ENCODE measurements at places on chromosomes 16 and 17.
A peak's percentile ranks its signal among the peaks of the same experiment; 100 is the strongest.

GRCh38 chr17:83078378-83079351 is 744 bp upstream of the METRNL start:
- no peak for DNase-seq

- peak; percentile 8 for DNase-seq
Measured at GRCh38 chr16:86307514-86307903, 202.8 kb upstream of the FOXF1 start.

- DNase-seq: no peak
Measured at GRCh38 chr16:68951991-68952877, 108.9 kb downstream of the TANGO6 start.

- no peak for DNase-seq
Measured at GRCh38 chr16:84754956-84755672, 55.3 kb downstream of the USP10 start.

GRCh38 chr17:60473788-60474187 is 51.5 kb downstream of the CHCT1 start:
- no peak for DNase-seq

DNA sequence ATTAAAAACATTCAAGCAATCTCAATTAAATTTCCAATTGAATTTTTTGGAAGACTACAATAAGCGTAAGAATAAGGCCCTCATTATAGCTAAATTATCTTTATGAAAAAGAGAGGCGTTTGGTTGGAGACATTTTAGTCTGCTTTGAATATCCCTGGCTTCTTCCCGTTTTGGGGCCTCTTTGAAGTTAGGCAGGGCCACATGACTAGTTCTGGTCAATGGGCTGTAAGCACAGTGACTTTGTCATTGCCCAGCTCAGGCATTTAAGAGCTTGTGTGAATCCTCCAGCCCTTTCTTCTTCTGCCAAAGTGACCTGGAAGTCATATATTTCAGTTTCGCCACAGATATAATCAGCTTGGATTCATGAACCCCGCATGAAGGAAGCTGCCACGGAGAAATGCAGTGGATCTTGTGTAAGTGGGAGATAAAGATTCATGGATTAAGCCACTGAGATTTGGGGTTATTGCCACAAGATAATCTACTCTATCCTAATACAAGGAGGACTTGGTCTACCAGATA is 21.7 kb upstream of the UBTF start:
- peak; percentile 42 for DNase-seq

- DNase-seq: no peak
Measured at GRCh38 chr17:76783146-76783545, 45.2 kb downstream of the MFSD11 start.

- no peak for DNase-seq
Measured at GRCh38 chr16:57256601-57257395, 11.7 kb downstream of the ARL2BP start.

DNA sequence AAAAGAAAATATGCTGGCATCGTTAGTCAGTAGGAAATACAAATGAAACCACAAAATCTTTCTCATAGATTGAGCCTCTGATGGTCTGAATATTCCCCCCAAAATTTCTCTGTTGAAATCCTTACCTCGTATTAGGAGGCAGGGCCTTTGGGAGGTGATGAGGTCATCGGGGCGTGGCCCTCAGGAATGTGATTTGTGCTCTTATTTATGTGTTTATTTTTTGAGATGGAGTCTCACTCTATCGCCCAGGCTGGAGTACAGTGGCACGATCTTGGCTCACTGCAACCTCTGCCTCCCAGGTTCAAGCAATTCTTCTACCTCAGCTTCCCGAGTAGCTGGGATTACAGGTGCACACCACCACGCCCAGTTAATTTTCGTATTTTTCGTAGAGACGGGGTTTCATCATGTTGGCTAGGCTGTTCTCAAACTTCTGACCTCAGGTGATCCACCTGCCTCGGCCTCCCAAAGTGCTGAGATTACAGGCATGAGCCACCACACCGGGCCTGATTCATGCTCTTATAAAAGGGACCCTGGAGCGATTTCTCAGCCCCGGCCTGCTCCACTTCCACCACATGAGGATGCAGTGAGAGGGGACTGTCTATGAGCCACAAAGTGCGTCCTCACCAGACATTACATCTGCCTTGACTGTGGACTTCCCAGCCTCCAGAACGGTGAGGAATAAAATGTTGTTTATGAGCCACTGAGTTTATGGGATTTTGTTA is 53.1 kb downstream of the DNAH17 start:
- DNase-seq: peak; percentile 37

DNA sequence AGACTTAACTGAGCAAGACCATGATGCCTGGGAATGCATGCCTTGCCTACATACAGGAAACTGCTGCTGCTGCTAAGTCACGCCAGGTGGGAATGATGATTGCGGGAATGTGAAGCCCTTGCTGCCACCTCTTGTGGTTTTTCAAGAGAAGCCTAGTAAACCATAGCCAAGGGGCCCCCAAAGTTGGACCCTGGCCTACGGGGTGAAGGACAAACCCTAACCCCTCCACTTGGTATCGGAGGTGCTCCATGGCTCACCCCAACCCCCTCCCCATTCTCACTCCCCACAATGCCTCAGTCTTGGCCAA is 233.9 kb downstream of the ZNF423 start:
- DNase-seq: no peak

GRCh38 chr16:23229714-23230113 is 47.2 kb downstream of the SCNN1G start:
- no peak for DNase-seq

- no peak for DNase-seq
Measured at GRCh38 chr17:73101031-73101430, 8.5 kb upstream of the SLC39A11 start.

DNA sequence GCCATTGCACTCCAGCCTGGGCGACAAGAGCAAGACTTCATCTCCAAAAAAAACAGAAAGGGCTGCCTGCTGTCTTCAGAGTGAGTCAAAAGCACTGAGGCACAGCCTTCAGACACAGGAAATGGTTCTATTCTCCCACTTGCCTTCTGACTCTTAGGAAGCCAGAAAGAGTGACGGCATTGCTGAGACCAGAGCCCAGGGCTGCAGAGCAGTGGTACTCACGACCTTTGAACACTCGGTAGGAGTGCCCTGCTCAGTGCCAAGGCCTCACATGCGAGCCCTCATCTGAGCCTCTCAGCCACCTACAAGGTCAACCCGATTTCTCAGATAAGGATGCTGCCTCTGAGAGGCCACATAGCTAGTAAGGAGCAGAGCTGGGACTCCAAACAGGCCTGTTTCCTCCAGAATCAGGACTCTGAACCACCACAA is 3.5 kb upstream of the ITGAE start:
- DNase-seq: no peak

DNA sequence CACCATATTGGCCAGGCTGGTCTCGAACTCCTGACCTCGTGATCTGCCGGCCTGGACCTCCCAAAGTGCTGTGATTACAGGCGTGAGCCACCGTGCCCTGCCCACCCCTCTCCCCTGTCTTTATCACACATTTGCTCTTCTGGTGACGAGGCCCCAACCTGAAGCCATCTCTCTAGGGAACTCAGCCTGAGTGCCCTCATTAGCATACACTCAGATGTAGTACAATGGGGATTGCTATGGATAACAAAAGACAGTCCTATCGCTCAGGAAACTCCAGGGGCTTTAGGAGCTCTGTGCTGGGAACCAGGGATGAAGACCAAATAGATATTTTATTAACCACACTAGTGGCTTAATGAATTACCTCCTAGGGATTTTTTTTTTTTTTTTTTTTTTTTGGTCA is 100.7 kb downstream of the MARF1 start:
- DNase-seq: no peak

DNA sequence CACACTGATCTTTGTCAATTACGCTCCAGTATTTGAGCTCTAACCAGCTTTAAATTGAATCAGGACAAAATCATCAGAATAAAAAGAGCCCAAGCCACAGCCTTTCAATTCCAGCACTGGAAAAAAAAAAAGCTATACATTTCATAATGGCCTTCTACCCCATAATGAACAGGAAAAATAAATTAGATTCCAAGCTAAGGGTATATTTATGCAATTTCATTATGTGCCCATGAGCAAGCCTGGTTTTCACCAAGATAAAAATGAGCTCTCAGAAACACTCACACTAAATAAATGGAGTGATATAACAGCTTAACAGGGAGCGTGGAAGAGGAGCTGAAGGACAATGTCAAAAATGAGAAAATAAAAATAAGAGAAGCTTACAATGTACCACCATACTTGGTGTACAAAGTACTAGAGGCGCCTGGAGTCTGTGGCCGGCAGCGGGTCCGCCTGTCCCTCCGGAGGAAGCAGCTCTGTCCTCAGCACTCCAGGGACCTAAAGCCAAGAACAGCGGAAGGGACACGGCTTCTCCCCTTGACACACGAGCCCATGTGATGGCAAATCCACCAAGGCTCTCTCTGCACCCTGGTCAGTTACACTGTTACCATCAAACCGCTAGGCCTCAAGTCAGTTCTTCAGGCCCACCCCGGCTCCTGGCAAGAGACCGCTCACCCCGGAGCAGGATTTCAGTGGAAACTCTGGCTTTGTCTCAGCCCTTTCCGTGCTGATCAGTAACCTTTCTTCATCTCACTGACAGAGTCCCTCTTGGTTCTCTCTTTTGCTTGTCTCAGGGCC is 69.6 kb downstream of the RBFOX3 start:
- DNase-seq: no peak

DNA sequence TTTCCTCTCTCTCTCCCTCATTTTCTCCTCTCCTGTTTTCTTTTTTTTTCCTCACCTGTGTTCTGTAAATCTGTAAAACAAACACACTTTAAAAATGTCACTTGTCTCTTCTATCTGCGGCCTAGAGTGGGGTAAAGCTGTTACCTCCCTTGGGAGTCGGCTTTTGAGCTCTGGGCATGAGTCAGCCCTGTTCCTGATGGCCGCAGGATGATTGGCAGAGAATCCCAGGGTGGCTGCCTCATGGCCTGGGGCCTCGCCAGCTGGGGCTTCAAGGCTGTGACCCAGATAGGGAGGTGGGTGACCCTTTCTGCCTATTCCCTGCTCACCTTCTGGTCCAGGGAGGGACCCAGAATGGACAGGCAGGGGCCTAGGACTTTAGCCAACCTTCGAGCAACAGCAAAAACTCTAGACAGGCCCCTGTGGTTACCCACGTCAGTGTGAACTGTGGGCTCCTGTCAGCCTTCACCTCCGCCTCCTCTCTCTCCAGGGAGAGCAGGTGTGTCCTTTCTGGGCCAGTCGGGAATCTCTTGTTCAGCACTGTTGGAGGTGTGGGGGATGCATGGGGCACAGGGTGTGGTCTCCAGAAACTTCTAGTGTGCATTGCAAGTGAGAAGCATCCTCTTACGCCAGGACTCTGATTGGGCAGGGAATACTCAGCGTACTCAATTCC is 87.4 kb downstream of the RAP1GAP2 start:
- peak; percentile 81 for DNase-seq

GRCh38 chr16:27225536-27226360 is 22.4 kb downstream of the KDM8 start:
- DNase-seq: peak; percentile 19

DNA sequence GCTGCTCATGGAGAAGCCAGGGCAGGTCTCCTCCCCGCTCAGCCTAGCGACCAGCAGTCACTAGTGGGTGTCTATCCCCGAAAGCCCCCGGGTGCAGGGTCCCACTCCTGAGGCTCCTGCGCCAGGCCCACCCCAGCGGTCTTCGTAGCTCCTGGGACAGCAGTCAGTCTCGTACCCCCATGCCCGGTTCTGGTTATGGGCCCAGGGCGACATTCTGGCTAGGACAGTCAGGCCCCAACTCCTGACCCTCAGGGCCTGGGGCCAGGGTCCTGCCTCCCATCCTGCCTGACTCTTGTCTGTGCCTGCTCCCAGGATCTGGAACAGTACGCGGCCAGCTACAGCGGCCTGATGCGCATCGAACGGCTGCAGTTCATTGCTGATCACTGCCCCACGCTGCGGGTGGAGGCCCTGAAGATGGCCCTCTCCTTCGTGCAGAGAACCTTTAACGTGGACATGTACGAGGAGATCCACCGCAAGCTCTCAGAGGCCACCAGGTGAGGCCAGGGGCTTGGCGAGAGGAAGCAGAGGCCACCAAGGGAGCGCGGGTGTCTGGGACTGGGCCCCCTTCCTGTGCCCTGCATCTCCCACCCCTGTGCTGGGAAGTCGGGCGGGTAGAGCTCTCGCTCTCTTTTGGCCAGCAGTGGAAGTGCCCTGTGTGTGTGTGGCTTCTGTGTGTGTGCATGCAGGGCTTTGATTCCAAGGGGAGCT is 2.0 kb downstream of the GPS1 start:
- no peak for DNase-seq

DNA sequence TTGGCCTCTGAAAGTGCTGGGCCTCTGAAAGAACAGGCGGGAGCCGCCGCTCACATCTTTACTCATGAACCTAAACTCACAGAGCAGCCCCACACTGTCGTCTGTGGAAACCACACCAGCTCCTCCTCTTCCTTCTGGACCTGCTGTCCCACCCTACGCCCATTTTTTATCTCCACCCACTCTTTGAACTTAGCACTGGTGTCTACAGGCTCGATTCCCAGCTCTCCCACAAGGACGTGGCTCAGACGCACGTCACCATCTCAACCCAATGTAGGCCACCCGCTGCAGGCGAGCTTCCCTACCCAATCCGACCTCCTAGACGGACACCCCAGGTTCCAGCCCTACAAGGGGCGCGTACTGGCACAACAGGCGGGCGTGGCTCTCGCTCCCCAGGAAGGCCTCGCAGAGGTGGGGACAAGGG is 62.2 kb downstream of the NXN start:
- no peak for DNase-seq

- no peak for DNase-seq
Measured at GRCh38 chr17:45195424-45195823, 26.3 kb upstream of the FMNL1 start.

DNA sequence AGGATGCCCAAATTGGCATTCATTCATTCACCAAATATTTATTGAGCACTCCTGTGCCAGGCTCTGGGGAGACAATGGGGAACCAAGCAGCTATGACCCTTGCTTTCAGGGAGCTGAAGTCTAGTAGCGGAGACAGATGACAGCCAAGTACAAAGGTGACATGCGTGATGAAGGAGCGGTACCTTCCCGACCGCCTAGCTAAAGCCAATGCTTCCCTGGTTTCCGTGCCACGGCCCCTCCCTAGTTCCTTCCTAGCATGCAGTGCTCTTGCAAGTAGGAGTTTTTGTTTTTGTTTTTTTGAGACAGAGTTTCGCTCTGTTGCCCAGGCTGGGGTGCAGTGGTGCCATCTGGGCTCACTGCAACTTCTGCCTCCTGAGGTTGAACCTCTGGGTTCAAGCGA is 3.2 kb upstream of the SLC5A2 start:
- no peak for DNase-seq

DNA sequence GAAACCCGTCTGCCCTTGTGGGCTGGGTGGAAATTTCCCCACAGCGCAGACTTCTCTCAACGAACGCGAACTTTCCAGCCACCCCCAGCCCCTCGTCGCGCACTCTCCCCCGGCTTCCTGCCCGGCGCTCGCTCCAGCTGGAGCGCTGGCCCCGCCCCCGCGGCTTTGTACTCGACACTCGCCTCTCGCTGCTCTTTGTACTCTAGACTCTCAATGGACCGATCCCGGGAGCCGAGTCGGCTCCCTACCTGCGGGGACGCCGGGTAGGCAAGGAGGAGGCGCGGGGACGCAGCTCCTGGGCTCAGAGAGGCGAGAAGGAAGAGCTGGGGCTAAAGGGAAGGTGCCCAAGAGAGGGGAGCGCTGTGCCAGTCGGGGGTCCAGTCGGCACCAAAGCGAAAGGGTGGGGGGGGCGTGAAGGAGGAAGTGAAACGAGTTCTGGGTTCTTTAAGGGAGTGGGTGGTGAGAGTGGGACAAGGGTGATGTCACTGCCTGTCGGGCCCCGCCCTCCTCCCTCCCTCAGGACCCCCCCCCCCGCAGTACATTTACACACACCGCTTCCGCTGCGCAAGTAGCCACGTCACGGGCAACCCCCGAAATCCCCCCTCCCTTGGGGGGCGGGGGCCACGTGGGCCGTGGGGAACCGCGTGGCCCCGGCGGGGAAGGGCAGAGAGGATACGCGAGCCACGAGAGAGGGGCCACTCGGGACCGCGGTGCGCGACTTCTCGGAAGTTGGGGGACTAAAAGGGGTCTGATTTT is 9.7 kb downstream of the KDM6B start:
- DNase-seq: peak; percentile 90

All from SW480 (cell line).